ENCODE measurements at places on chromosomes 3 and 15.

DNA sequence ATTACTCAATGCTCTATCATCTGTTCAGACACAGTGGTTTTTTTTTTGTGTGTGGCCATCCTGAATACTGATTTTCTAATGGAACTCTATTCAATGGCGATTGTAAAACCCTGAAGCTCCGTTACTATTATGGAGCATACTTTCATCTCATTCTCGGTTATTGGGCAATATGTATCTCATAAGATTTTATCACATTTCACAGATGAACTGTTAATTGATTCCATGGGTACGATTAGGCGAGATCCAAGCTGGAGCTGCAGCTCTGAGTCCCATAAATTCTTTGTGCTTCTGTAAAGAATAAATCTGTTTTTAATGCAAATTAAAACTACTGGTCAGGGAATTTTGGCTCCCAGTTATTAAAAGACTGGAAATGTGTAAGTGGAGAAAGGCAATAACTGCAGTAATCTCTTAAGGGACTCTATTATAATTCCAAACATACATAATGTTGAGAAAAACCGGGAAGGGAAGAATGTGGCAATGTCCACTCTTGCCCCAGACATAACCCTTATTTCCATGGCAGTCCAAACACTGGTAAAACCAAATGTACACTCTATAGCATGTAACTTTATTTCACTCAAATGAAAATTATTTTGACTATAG lies 82.2 kb downstream of the GREM1 start:
- no peak for DNase-seq

GRCh38 chr3:45092132-45093031 lies 53.8 kb downstream of the CDCP1 start:
- DNase-seq = no peak

DNA sequence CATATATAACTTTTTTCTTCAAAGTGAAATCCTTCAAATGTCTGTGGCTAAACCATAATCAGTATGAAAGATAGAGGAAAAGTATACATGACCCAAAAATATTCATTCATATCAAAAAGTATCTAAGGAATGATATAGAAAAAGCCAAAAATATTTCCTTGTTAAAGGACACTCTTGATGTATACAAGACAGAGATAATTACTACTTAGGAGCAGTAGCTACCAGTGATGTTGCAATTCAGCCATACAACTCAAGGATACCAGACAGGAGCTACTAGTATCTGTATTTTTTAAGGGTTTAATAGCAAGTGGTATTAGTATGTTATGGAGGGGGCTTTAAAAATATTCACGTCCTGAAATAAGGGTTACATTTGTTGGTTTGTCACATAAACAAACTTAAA lies 37.0 kb downstream of the FBXL22 start:
- DNase-seq = no peak

DNA sequence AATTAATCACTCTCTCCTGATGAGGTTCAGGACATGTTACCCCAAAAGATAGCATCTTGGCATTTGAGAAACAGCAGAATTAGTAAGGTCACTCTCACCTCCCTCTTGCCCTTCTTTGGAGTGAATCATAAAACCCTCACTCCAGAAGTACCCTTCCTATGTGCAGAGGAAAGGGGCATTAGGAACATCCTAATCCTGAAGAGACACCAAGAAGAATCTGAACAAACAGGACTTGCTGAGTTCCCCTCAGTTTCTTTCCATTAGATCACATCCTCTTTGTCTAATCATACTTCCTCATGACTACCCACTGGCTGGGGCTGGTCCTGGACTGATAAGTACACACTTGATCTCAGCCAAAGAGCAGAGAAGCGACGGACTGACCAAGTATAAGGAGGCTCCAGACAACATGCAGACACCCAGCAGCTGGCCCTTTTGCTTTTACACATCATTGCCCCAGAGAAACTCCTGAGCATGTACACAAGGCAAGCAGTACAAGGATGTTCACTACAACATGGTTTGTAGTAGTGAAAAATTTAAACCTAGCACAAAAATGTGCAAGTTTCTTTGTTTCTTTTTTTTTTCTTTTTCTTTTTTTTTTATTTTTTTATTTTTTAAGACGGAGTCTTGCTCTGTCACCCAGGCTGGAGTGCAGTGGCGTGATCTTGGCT lies 15.0 kb upstream of the TM6SF1 start:
- no peak for DNase-seq

- no peak for DNase-seq
Measured at GRCh38 chr3:31284776-31285175, 247.9 kb upstream of the STT3B start.

- DNase-seq = no peak
Measured at GRCh38 chr15:90360746-90361145, 8.7 kb downstream of the ZNF774 start.

DNA sequence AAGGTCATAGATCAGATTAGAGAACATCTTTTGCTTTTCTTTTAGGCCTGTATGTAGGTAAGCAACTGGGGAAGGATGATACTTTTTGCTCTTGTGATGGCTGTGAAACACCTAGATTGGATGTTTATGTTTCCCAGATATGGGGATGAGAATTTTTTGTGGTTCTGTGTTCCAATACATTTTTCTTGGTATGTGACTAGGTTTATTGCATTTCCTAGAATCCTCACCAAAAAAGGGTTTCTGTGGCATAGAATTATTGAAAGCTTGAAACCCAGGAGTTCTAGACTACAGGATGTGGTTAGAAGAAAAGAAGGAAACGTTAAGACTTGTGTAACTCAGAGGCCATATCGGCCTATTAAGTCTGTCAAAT lies 25.8 kb downstream of the OXNAD1 start:
- no peak for DNase-seq

DNA sequence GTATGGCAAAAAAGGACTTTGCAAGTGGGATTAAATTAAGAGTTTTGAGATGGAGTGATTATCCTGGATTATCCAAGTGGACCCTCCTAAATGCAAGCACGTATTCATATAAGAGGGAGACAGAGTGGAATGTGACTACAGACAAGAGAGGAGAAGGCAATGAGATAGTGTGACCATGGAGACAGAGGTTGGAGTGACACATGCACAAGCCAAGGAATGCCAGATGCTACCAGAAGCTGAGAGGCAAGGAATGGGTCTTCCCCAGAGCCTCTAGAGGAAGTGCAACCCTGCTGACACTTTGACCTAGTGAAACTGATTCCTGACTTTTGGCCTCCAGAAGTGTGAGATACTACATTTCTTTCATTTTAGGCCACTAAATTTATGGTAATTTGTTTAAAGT lies 117.2 kb downstream of the UACA start:
- no peak for DNase-seq

DNA sequence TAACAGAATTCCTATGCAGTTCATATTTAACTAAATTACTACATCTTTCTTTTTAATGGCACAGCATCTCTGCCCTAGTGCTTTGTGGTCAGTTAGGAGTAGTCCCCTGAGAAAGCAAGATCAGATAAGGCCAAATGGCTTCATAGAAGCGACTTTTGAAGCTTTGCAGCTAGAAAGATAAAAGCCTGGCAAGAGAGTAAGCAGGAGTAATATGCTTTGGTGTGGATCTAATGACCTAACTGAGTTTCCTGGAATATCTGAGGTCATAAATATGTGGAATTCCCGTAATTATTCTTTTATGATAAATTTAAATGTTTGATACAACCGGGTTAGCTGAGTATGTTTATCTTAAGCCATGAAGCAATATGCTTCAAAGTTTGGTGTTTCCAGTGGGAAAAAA lies 374.9 kb upstream of the LRRC3B start:
- DNase-seq = no peak

DNA sequence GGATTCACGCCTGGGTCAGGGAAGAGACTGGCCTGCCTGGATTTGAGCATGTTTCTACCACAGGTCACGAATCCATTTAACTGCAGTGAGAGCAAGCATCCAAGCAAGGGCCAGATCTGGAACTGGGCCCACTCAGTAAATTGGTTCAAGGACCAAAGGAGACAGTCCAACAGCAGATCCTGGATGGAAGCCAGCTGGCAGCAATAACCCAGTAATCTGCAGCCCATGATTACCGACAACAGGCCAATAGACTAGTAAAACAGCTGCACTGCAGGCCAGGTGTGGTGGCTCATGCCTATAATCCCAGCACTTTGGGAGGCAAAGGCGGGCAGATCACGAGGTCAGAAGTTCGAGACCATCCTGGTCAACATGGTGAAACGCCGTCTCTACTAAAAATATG lies 11.8 kb downstream of the SAMD7 start:
- DNase-seq = no peak

DNA sequence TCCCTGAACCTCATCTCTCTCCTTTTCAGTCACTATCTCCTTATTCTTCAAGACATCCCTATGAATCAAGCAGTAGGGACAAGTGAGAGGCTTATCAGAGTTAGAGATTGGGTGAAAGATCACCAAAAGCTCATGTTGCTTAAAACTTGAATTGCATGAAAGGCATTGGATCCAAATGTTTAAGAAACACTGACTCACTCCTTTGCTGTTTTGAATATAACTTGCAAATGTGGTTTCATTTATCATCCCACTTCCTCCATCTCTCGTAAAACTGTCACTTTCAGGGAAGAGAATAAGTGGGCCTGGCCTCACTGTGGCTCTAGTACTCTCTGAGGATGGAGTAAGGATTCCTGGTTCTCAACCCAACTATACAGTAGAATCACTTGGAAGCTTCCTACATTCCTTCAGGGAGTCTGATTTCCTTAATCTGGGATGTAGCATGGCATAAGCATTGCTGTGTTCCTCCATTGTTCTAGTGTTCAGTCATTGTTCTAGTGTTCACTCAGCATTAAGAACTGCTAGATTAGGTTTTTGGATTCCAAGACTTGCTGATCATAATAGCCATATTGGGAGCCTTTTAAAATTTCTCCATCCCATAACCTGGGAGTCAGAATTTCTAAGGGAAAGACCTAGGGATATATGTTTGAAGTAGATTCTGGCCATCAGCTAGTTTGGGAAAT lies 171.8 kb downstream of the TMEM108 start:
- no peak for DNase-seq

- DNase-seq = no peak
Measured at GRCh38 chr3:170108955-170109354, 71.2 kb downstream of the GPR160 start.

- DNase-seq = no peak
Measured at GRCh38 chr3:179108086-179108485, 36.5 kb upstream of the ZMAT3 start.

All from activated T-helper 1 cell treated with Interleukin-2 at 50 U/mL for 16 hours (primary cell).